Left cardiac atrium (tissue), 4 donors: ENCODE measurements at places on chromosomes 13 and 19. TPM values are rescaled to one million over a fixed set of nuclear protein-coding genes. Genes with fewer than 3 reads are reported as not detected.

Gene STOML3
- not detected for total RNA-seq

DNA sequence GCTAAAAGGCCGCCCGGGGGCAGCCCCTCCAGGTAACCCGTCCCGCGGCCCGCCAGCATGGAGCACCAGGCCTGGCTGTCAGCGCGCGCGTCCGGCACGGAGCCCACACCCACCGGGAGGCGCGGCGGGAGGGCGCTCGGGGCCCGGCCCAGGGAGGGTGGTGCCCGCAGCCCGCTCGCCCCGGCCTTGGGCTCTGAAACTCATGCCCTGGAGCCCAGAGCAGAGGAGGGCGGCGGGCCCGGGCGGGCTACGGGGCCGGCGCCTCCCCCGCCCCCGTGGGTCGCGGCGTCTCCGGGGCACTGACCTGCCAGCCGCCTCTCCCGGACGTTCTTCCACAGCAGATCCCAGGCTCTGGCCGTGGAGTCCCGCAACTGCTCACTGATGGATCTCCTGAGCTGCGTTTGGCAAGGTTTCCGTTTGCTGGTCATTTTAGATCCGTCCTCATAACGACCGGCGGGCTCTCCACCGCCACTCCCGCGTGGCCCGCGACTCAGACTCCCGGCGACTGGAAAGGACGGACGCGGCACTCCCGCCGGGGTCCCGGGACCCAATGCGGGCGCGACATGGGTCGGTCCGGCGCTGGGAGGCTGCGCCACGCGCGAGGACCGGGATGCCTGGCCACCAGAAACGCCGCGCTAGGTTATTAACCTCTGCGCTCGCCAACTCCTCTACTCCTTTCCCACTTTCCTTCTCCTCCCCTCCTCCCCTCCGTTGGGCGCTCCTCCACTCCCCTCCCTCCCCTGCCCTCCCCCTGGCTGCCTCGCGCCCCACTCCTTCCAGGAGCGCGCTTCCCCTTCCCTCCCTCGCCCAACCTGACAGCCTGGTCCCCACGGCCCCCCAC, 64.7 kb upstream of the STARD13 start:
- peak; percentile 70 for DNase-seq

DNA sequence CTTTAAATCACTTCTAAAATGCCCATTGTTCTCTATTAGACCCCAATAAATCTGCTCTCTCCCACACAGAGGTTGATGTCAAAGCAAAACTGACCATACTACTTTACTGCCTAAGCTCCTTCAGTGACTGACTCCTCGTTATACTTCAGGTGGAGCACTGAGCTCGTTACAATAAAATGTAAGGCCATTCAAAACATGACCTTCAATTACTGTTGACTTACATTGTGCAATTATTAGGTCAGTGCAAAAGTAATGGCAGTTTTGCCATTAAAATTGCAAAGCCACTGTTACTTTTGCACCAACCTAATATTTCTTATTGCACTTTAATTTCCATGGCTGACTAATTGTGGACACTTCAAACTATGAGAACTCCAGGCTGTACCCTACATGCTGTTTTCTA, 314.9 kb downstream of the MZT1 start:
- DNase-seq, result no peak

Gene F7
- 0.16 TPM for total RNA-seq

DNA sequence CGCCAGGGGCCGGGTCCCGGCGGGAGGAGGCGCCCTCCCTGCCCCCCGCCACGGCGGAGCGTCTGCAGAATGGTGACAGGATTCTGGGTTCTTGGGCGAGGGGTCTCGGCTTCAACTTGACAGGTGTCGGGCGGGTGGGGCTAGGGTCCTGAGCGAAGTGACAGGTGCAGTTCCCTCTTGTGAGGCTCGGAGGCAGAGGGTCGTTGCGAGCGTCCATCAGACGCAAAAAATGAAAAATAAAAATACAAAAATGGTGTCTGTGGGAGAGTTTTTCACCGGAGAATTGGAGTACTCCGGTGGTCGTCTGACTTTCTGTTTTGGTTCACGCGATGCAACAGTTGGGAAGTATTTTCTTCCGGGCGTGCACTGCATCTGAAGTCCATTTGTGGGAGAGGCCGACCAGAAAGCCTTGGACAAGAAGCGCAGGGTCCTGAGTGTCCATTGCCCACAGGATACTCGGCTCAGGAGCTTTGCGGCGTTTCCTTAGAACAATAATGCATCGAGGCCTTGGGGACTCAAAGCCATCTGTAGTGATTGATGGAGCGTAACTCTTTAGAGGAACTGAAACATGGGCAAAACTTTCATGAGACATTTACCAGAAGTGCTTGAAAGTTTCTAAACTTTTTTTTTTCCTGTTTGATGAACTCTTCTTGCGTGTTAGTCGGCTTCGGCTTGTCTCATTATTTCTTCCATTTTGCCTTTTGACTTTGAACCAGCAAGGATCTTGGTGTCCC, 759 bp downstream of the RB1 start:
- DNase-seq, result peak; percentile 50

Gene FSD1
- total RNA-seq, result not detected

Gene KCNN1
- total RNA-seq, result 1.7 TPM

Gene CAPN12
- 0.81 TPM for total RNA-seq

DNA sequence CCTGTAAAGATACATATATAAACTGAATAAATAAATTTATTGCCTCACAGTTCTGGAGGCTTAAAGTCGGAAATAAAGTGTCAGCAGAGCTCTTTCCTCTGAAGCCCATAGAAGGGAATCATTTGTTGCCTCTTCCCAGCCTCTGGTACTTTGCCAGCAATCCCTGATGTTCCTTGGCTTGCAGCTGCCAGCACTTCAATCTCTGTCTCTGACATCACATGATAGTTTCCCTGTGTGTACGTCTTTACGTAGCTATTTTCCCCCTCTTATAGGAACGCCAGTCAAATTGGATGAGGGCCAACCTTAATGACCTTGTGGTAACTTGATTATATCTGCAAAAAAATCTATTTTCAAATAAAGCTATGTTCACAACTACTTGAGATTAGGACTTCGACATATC, 250.9 kb downstream of the LIG4 start:
- DNase-seq, result no peak

DNA sequence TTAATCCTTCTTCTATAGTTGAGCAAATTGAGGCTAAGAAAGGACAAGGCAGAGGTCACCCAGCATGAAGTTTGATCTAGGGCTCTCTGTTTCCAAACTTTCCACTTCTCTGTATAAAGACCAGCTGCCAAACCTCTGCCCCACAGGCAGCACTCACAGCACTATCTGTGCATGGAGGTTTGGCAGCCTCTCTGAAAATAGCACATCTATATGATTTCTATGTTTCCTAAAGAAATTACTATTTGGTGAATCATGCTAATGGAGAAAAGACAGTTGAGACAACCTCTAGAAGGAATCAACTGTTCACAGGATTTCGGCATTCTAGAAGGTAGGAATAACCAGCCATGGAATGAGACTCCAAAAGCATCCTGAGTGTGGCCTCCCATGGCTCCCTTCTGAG, 554.5 kb downstream of the IRS2 start:
- no peak for DNase-seq

DNA sequence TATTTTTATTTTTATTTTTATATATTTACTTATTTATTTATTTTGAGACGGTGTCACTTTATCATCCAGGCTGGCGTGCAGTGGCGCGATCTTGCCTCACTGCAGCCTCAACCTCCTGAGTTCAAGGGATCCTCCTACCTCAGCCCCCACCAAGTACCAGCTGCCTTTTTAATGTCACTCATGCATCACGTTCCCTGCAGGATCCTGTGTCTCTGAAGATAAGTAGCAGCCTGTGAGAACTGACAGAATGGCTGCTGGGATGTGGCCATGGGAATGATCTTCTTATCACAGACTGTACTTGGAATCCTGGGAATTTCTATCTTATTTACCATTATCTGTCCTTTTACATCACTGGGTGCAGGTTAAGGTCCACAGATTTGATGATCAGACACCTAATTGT, 9.2 kb upstream of the ZNF761 start:
- no peak for DNase-seq

DNA sequence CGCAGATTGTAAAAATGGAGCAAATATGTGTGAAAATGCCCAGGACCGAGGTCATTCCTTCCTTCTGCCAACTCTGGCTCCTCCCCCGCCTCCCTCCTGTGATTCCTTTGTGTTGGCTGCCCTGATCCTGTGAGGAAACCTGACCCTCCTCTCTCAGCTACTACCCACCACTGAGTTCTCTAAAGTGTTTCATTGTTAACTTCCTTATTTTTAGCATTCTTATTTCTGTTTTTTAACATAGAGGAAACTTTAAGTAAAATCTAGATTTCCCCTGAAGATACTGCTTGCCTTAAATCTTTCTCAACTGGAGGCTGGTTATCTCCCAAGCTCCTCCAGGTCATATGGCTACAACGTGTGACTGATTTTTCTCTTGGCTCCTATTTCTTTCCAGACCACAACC, 21.7 kb upstream of the FBXL3 start:
- DNase-seq, result no peak

Gene NRTN
- 28.7 TPM for total RNA-seq

DNA sequence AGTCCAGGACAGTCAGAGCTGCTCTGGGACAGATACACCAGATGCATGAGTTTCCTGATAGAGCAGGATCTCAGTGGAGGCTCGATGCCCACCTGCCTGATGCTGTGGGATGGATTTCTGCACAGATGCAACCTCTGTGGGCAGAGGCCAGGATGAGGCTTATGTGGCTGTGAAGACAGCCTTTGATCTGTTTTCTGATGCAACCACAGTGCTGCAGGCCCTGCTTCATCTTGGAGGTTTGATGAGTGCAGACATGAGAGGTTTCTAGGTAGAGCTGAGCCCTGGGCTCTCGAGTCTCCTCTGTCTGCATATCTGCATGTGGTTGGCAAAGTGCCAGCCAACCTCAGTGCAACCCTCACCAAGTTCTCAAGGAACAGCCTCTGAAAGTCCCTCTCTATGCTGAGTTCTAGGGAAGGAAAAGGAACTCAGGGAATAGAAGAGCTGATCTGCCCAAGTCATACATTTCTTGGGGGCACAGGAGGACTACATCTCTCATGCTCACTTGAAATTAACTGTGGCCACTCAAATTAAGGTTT, 23.1 kb upstream of the TSHZ3 start:
- DNase-seq, result no peak

DNA sequence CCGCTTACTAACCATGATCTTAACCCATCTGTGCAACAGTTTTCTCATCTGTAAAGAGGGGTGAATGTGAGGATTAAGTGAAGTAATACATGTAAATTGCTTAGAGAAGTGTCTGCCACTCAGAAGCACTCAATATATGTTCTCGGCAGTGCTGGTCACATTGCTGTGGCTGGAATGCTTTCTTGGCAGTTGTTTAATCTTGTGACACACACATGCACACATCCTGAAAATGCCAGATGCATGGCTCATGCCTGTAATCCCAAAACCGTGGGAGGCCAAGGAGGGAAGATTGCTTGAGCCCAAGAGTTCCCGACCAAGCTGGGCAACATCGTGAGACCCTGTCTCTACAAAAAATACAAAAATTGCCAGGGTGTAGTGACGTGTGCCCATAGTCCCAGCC, 4.9 kb upstream of the DMKN start:
- no peak for DNase-seq

Gene ZNF823
- 4.5 TPM for total RNA-seq

GRCh38 chr13:71618159-71618558, 248.8 kb downstream of the DACH1 start:
- no peak for DNase-seq

Gene GAPDHS
- total RNA-seq, result not detected

GRCh38 chr13:113292021-113292862, 4.8 kb upstream of the LAMP1 start:
- peak; percentile 47 for DNase-seq

GRCh38 chr13:71856548-71857043, 10.4 kb downstream of the DACH1 start:
- no peak for DNase-seq

DNA sequence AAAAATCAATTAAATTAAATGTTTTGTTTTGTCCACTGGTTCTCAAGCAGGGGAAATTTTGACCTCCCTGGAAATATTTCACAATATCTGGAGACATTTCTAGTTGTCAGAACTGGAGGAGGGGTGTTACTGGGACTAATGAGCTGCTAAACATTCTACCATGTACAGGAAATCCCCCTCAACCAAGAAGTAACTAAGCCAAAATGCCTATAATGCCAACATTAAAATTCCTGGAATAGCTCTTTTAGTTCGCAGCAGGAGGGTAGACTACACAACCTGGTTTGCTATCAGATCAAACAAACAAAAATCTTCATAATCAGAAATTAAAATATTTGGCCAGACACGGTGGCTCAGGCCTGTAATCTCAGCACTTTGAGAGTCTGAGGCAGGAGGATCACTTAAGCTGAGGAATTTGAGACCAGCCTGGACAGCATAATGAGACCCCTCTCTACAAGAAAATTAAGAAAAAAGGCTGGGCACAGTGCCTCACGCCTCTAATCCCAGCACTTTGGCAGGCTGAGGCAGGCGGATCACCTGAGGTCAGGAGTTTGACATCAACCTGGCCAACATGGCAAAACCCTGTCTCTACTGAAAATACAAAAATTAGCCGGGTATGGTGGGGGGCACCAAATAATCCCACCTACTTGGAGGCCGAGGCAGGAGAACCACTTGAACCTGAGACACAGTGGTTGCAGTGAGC, 13.7 kb upstream of the SMARCA4 start:
- no peak for DNase-seq

GRCh38 chr13:44007451-44007850, 127.7 kb downstream of the LACC1 start:
- no peak for DNase-seq

DNA sequence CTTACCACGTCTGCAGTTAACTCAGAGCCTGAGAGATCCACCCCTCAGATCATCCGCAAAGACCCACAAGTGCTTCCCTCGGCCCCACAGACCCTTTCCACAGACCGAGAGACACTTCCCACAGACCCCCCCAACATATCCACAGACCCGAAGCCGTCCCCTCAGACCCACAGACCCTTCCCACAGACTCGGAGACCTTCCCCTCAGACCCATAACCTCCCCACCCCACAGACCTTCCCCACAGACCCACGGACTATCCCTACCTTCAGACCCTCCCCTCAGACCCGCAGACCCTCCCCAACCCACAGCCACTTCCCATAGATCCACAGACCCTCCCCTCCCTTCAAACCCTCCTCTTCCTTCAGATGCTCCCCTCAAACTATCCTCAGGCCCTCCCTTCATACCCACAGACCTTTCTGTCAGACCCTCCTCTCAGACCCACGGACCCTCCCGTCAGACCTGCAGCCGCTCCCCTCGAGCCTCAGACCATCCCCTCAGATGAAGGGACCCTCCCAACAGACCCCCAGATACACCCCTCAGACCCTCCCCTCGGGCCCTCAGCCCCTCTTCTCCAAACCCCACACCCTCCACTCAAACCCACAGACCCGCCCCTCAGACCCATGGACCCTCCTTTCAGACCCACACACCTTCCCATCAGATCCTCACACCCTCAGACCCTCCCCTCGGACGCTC, 20.1 kb upstream of the TFDP1 start:
- DNase-seq, result no peak

Gene CRLF1
- total RNA-seq, result 66.7 TPM

GRCh38 chr13:26873386-26873698, 112.8 kb upstream of the GPR12 start:
- no peak for DNase-seq

GRCh38 chr19:35483089-35483488, 7.2 kb downstream of the KRTDAP start:
- no peak for DNase-seq

GRCh38 chr19:5951338-5951861, 26.5 kb downstream of the RANBP3 start:
- peak; percentile 36 for DNase-seq
